Renal cortex interstitium (tissue), 15 donors: ENCODE measurements at places on chromosomes 5 and 9. TPM values are rescaled to one million over a fixed set of nuclear protein-coding genes. Genes with fewer than 3 reads are reported as not detected.

NDUFS4 gene
- 145 TPM for polyA plus RNA-seq

QSOX2 gene
- 19.0 TPM for polyA plus RNA-seq

HMCN2 gene
- 0.76 TPM for polyA plus RNA-seq

KCNIP1 gene
- 9.5 TPM for polyA plus RNA-seq

FREM1 gene
- polyA plus RNA-seq: 240 TPM

SKIC3 gene
- 75.9 TPM for polyA plus RNA-seq

EXOC3 gene
- 58.4 TPM for polyA plus RNA-seq

SLIT3 gene
- polyA plus RNA-seq: 63.8 TPM

GABRB2 gene
- 2.1 TPM for polyA plus RNA-seq

CDH9 gene
- polyA plus RNA-seq: 9.8 TPM

FBN2 gene
- 105 TPM for polyA plus RNA-seq

TEX48 gene
- polyA plus RNA-seq: not detected

UGT3A2 gene
- 19.4 TPM for polyA plus RNA-seq

EXOSC2 gene
- 43.4 TPM for polyA plus RNA-seq

PGM5 gene
- polyA plus RNA-seq: 35.6 TPM

FRMPD1 gene
- polyA plus RNA-seq: 1.1 TPM

DMRTA1 gene
- 1.8 TPM for polyA plus RNA-seq

AK8 gene
- polyA plus RNA-seq: 4.1 TPM

OBP2B gene
- polyA plus RNA-seq: 0.34 TPM

LAMC3 gene
- polyA plus RNA-seq: 28.4 TPM

FAM163B gene
- polyA plus RNA-seq: 0.17 TPM

WWC1 gene
- polyA plus RNA-seq: 104 TPM

SLC25A2 gene
- 0.14 TPM for polyA plus RNA-seq
